ENCODE measurements at places on chromosomes 16 and 17.
A peak's percentile ranks its signal among the peaks of the same experiment; 100 is the strongest.

GRCh38 chr16:76947749-76948148 lies 243.2 kb upstream of the MON1B start:
- no peak for DNase-seq

GRCh38 chr16:62177351-62178203 lies 141.3 kb upstream of the CDH8 start:
- no peak for DNase-seq

DNA sequence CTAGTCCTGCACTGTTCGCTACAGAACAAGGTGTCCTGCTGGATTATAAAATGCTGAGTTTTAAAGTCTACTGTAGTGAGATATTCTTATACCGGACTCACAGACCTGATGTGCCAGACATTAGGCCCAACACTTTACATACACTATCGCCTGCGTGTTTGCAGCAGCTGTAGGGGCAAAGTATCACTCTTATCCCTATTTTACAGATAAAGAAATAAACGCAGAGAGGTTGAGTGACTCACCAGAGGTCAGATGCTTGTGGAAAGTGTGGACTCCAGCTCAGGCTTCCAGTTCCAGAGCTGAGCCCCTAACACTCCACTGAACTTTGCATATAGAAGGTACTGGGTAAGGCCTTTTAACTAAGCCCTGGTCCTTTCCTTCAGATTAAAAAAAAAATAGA lies 47.4 kb downstream of the PLXDC1 start:
- DNase-seq, result no peak

GRCh38 chr16:57648581-57649442 lies 19.3 kb upstream of the ADGRG3 start:
- DNase-seq, result peak; percentile 94

- DNase-seq, result no peak
These were observed 7.0 kb downstream of the XYLT2 start for GRCh38 chr17:50352693-50353599.

DNA sequence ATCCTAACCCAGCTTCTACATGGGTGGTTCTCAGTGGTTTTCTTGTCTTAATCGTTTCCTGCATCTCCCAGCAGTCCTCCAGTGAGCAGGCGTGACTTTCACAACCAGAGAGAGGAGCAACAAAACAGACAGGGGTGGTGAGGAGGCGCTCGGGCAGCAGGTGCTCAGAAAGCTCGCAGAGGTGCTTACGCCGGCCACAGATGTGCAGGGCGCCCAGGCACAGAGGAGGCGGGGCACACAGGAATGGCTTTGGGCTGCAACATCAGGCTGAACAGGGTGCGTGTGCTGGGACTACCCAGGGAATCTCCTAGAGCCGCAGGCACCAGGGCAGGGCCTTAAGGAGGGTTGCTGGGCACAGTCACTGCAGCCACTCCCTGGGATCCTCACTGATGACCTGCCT lies 32.6 kb downstream of the KLHDC4 start:
- DNase-seq, result no peak

- DNase-seq, result no peak
These were observed 15.2 kb downstream of the TRAP1 start for GRCh38 chr16:3702082-3702481.

GRCh38 chr17:29129731-29130130 lies 50.5 kb downstream of the MYO18A start:
- DNase-seq, result no peak

Data from posterior cingulate gyrus (tissue), 11 donors.